Activated gamma-delta T cell treated with anti-CD3 and anti-CD28 coated beads, Interleukin-2, amount 50 U/mL, for 16 hours (primary cell): ENCODE measurements at places on chromosomes 12 and 14.

DNA sequence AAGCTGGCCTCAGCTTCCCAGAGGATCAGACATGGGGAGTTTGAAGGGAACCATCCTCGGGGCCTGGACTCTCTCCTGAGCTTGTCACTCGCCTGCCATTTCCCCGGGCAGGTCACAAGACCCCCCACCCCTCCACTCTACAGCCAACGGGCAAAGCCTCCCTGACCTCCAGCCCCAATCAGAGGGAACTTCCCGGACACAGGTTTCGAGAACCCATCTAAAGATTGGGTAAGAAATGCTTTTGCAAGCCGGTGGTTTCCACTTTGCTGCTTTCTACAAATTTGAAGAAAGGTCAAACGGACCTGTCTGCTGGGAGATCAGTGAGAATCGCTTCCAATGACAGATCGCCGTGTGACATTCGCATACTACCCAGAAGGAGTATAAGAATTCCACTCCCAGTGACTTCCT is 89.6 kb downstream of the SCARB1 start:
- no peak for DNase-seq

DNA sequence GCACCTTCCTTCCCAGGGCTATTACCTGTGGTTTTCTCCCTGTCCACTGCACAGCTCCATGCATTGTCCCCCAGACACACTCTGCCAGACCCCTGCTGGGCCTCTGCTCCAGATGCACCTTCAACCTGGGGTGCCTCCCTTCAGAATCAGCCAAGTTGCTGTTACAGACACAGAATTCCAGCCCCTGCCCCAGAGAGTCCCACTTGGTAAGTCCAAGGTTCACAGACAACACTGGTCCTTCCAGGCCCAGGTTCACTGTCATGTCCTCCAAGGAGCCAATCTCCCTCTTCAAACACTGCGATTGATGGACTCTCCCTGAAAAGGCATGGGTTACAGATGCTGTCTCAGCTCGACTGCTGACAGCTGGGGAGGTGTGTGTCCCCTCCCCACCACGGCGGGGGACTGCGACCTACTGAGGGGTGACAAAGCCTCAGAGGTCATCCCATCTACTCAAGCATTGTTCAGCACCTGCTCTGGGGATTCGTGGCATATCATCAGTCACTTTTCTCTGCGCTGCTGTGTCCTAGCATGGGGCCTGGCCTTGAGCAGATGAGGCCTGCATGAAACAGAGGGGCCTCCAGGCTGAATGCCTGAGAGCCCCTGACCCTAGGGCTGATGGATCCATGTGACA is 24.3 kb downstream of the CALM1 start:
- no peak for DNase-seq

GRCh38 chr12:53626702-53627169 is 554 bp upstream of the ATF7 start:
- no peak for DNase-seq

DNA sequence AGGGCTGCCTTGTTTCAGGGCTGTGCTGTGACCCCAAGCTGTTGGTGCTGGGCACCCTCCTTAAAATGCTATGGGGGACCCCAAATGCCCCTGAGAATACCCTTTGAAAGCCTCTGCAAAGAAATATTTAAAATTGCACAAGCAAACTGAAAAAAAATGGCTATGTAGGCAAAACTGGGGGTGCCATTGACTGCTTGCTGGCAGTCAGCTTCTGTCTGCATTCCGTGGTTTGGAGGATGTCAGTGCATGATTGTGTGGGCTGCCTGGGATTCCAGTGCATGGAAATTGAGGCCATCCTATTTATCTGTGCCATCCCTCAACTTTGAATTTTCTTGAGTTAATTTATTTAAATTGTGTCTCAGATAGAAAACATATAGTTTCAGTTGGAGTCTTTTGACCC is 113.7 kb upstream of the RTL1 start:
- DNase-seq: no peak

GRCh38 chr14:41606282-41606531 is 469 bp upstream of the LRFN5 start:
- no peak for DNase-seq

- no peak for DNase-seq
These were observed 52.2 kb downstream of the CKAP4 start for GRCh38 chr12:106195621-106196027.

DNA sequence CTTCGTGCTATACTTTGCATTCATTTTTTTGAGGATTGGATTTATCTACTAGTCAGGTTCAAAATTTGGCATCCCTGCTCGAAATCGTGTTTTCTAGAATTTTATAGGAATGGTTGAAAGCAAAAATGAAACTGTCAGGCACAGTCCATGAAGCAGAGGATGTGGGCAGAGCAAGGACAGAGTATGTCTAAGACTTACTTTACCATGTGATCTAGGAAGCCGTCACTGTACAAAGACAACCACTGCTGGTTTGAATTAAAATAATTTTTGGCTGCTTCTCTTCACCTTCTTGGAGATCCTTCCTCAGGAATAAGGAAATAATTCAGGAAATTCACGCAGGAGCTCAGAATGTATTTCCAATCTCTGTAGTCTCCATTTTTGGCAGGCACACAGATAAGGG is 31.6 kb upstream of the SGPP1 start:
- DNase-seq: no peak

- DNase-seq: no peak
These were observed 215.2 kb upstream of the SSTR1 start for GRCh38 chr14:37992499-37992898.

GRCh38 chr14:64444984-64445845 is 20.1 kb upstream of the AKAP5 start:
- DNase-seq: peak; percentile 30

- no peak for DNase-seq
These were observed 861 bp upstream of the MDGA2 start for GRCh38 chr14:47676315-47676617.

DNA sequence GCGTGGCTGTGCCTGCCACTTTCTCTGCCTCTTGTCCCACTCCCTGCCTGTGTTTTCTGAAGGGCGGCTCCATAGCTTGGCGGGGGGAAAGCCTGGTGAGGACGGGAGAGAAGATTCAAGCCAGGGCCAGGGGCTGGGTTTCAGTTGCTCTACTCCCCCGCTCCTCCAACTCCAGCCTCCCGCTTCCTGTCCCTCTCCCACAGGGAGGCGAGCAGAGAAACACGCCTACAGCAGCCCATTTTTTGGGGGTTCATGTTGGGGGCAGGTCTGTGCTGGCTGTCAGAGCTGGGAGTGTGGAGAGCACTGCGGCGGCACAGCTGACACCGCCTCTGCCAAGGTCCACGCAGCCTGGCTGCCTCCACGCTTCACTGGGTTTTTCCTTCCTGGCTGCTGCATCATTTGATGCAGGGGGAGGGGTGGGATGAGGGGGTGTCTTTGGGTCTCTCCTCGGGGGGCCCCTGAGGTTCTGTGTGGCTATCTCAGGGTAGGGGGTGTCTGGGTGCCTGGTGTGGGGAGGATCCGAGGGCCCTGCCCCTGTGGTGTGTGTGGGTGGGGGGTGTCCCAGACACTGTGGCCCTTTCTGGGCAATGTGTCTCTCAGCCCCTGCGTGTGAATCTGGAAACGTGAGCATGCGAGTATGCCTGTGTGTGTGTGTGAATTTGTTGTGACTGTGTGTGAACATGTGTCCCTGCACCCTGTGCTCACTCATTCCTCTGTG is 10.7 kb upstream of the KRT80 start:
- DNase-seq: no peak

DNA sequence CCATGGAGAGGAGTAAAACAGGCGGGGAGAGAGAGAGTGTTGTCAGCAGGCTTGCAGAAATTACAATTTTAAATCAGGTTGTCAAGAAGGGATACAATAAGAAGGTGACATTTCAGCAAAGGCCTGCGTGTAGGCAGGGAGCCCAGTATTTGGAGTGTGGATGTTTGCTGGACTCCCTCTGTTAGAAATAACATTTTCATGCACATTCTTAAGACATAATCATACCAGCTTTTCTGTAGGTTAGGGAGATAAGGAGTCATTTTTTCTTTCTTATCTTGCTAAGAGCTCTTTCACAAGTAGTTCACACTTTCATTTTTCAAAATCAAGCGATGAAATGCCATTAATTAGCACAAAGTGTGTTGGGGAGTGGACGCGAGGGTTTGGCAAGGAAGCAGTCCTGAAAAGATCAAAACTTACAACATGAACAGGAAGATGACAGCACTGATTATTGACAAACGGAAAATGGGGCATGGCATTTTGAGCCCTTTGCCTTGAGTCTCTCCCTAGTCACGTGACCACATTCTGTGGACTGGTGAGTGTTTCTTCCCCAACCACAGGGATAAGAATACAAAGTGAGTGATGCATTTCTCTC is 160.2 kb downstream of the DAD1 start:
- DNase-seq: no peak

GRCh38 chr14:103867523-103867953 is 20.2 kb upstream of the PPP1R13B start:
- no peak for DNase-seq

DNA sequence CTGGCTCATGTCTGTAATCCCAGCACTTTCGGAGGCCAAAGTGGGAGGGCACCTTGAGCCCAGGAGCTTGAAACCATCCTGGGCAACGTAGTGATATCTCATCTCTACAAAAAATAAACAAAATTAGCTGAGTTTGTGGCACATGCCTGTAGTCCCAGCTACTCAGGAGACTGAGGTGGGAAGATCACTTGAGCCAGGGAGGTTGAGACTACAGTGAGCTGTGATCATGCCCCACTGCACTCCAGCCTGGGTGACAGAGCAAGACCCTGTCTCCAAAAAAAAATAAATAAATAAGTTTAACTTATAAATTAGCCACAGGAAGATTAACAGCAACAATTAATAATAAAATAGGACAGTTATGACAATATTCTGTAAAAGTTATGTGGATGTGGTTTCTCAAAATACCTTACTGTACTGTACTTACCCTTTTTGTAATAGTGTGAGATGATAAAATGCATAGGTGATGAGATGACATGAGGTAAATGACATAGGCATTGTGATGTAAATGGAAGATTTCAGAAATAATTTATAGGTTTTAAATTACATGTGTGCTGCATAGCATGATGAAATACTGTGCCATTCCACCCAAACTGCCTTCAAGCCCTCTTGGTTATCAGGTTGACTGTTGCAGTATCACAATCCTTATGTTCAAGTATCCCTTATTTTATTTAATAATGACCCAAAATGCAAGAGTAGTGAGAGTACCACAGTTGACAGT is 22.0 kb downstream of the USP15 start:
- DNase-seq: no peak

DNA sequence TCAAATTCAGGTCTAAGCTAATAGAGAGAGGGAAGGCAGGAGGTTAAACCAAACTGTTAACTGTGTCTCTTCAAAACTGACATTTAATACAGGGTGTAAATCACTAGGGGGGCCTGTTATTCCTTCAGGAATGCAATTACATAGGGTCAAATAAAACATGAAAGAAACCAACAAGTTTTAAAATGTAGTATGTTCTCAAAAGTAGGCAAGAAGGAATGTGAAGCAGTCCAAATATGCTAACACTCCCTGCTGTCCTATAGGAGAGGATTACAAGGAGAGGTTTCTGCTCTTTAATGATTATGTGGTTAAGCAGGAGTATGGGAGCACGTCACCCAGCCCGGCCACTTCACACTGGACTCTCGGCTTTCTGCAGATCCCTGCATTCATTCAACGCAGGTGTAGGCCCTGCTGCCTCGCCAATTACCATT is 42.5 kb upstream of the BMP4 start:
- no peak for DNase-seq

- DNase-seq: no peak
These were observed 45.3 kb downstream of the SMUG1 start for GRCh38 chr12:54143412-54143986.

DNA sequence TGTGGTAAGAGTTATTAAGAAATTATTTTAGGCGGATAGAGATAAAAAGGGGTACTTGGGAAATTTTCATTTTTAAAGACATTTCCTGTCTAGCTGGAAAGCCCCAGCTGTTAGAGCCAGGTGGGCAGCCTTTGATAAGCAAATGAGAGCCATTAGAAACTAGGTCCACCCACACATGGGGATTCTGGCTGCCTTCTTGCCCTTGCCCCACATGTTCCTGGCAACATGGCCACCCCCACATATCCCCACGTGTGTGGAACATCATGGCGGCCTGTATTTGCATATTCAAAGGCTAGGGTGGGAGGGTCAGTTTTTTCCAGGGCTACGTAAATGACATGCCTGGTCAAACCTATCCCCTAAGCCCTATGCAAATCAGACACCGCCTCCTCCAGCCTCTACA is 1382.1 kb downstream of the AACS start:
- DNase-seq: no peak

GRCh38 chr14:67574156-67574555 is 25.9 kb downstream of the PIGH start:
- DNase-seq: no peak

DNA sequence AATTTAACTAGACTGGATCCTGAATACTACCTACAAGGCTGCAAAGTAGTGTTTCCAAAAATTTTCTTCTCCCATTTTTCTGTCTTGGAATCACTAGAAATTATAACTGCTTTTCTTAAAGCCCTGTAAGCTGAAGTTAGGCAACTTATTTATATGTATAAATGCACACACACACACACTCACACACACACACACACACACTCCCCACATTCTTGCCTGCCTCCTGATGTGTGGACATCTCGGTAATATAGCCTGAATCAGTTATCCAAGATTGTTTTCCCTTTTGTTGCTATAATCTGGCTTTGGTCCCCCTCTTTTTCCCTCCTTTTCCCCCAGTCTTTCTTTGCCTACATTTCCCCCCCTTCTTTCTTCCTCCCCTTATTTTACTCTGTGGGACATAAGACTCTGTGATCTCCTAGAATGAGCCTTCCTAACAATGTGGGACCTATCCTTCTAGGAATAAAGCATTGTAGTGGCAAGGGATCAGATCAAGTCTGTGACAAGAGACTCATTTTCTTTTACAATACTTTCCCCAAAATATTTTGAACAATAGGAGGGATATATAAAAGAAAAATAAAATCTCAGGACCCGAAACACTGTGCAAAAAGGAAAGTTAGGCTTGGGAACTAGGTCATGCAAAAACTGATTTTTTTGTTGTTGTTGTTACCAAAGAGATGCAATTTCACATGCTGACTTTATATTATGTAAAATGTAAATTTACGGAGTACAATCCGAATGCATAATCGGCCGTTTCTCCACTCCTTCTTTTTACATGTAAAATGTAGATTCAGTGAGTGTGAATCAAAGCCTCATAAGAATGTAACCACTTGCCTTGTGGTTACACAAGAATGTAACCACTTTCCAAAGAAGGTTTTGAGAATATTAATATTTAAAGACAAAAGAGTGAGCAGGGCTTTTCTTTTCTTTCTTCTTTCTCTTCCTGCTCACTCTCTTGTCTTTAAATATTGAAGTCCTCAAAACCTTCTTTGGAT is 26.3 kb upstream of the CD69 start:
- no peak for DNase-seq

DNA sequence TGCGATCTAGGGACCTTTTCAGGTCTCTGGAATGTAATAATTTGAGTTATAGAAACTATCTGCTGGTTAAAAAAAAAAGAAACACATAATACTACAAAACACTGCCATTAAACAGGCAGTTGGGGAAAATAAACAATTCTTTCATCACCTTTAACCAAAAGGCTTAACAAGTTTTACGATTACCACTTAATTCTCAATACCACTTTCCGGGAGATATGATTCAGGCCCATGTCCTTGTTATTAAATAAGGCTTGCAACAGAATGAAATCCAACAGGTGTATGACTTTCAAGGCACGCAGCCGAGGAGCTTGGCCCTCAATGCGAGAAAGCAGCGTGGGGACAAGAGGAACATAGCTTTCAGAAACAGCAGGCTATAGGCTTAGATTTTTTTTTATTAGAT is 5.6 kb upstream of the GLRX5 start:
- no peak for DNase-seq

- DNase-seq: no peak
These were observed 105.7 kb downstream of the PDE3A start for GRCh38 chr12:20474016-20474415.
